ENCODE measurements at places on chromosomes 6 and 20.

GRCh38 chr6:138832182-138832581 lies 36.3 kb downstream of the ECT2L start:
- H3K36me3 ChIP-seq = no peaks in the 10 kb centered on the region
- no peak overlapping the region for H3K4me3 ChIP-seq
- H3K27me3 ChIP-seq = no peaks in the 10 kb centered on the region
- no peak overlapping the region for H3K27ac ChIP-seq

DNA sequence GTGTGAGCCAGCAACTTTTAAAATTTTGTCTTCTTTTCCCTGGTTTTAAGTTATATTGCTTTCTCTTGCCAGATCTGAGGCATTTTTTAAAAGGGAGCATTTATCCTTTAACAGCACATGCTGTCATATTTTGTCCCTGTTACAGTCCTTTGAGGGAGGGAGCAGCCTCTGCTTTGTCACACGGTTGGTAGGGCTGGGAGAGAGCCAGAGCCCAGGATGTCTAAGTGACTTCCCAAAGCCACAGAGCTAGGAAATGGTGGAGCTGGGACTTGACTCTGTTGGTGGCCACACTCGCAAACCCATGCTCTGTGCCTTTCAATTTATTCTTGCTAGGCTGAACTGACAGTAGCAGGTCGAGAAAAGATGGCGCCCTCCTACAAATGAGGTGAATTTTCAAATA lies 80.4 kb upstream of the IYD start:
- H3K4me3 ChIP-seq = no peak overlapping the region
- H3K27me3 ChIP-seq = peaks cover 32% of the 10 kb centered on the region
- H3K27ac ChIP-seq = no peak overlapping the region
- H3K36me3 ChIP-seq = no peaks in the 10 kb centered on the region
- no peaks in the 10 kb centered on the region for H3K4me1 ChIP-seq

DNA sequence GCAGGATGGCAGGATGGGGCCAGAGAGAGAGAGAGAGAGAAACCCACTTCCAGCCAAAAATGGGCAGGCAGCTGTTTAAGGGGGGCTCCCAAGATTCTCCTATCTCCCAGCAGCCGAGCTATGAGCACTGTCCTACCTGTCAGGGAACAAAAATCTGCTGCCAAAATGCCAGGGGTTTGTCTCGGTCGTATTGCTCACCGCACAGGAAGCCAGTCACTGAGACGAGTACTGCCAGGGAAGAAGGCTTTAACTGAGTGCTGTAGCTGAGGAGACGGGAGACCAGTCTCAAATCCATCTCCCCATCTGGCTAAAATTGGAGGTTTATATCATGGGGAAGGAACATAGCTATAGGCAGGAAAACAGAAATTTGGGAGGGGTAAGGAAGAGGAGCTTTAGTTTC lies 22.3 kb downstream of the GGTLC1 start:
- peaks cover 10% of the 10 kb centered on the region for H3K27me3 ChIP-seq
- H3K4me1 ChIP-seq = no peaks in the 10 kb centered on the region
- no peak overlapping the region for H3K27ac ChIP-seq
- H3K4me3 ChIP-seq = no peak overlapping the region

- peaks cover 25% of the 10 kb centered on the region for H3K36me3 ChIP-seq
- H3K27ac ChIP-seq = peak overlapping the region; percentile 89
- DNase-seq = peak; percentile 28
- H3K4me1 ChIP-seq = peaks cover 56% of the 10 kb centered on the region
- H3K4me3 ChIP-seq = peak overlapping the region; percentile 93
Measured at GRCh38 chr6:13710552-13711323, 897 bp downstream of the RANBP9 start.

- peaks cover 21% of the 10 kb centered on the region for H3K4me1 ChIP-seq
- DNase-seq = no peak
- H3K27me3 ChIP-seq = peaks cover 15% of the 10 kb centered on the region
- no peak overlapping the region for H3K4me3 ChIP-seq
- peaks cover 8% of the 10 kb centered on the region for H3K36me3 ChIP-seq
Measured at GRCh38 chr6:169559592-169559991, 142.2 kb downstream of the WDR27 start.

DNA sequence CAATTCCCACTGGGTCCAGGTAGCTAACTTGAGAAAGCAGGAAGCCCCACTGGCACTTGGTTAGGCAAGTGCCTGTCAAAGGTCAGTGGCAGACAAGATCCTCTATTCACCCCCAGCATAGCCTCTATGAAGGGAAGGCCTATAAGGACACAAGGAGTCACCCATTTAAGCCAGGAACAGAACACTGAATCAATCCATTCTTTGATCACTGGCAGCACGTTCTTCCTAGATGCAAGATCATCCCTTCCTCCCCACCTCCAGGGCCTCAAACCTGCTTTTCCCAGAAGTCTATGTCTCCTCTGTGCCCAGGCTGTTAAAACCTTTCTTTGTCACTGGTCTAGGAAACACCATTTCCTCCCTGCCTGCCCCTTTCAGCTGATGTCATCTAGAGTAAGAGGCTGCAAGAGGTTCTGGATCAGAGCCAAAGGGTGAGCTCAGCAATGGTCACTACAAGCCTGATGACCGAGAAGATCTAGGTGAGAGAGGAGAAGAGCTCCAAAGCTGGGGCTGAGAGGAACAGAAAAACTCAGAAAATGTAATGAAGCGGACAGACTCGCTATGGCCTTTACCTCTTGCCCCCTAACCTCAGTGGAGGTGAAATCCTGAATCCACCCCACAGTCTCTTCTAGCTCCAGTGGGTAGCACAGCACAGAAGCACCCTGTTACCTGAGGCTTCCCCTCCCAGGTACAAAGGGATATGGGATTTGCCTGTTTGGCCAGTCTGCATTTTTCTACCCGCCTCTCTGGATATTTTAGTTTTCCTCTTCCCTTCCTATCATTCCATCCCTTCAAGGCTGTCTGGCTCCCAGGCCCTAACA lies 1.8 kb downstream of the GTPBP2 start:
- H3K4me1 ChIP-seq = peaks cover 33% of the 10 kb centered on the region
- peak overlapping the region; percentile 36 for H3K27ac ChIP-seq
- H3K27me3 ChIP-seq = no peaks in the 10 kb centered on the region
- peaks cover 55% of the 10 kb centered on the region for H3K36me3 ChIP-seq

DNA sequence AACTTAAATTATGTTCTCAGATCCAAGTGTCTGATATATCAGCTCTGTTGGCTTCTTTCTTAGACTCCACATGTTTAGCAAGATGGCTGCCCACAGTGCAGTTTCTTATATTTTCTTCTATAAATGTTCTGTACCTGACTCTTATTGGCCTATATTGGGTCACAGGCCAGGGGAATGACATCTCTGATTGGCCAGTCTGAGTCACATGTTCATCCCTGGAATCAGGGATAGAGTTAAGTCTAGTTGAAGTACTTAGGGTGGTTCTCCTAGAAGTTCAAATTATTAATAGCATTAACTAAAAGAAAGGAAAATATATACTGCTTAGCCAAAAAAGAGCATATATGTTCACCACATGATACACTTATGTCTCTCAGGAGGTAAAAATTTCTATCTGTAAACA lies 105.3 kb upstream of the SLC22A16 start:
- DNase-seq = no peak
- H3K36me3 ChIP-seq = peaks cover 3% of the 10 kb centered on the region
- no peak overlapping the region for H3K27ac ChIP-seq
- no peaks in the 10 kb centered on the region for H3K4me1 ChIP-seq

DNA sequence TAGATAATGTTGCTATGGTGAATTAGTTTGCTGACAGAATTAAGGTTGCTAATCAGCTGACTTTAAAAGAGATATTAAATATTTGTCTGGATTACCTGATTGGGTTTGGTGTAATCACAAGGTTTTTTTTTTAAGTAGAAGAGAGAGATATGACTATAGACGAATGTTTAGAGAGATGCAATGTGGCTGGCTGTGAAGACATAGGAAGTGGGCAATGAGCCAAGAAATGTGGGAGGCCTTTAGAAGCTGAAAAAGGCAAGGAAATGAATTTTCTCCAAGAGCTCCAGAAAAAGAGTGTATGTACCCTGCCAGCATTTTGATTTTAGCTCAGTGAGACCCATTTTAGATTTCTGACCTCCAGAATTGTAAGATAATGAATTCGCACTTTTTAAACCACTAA lies 598.3 kb downstream of the PKHD1 start:
- no peaks in the 10 kb centered on the region for H3K4me1 ChIP-seq
- no peak overlapping the region for H3K4me3 ChIP-seq
- DNase-seq = no peak
- H3K27me3 ChIP-seq = no peaks in the 10 kb centered on the region
- no peaks in the 10 kb centered on the region for H3K36me3 ChIP-seq
- H3K27ac ChIP-seq = no peak overlapping the region

GRCh38 chr6:63352069-63352543 lies 32.3 kb upstream of the LGSN start:
- no peak for DNase-seq
- no peaks in the 10 kb centered on the region for H3K36me3 ChIP-seq
- H3K27ac ChIP-seq = no peak overlapping the region
- H3K27me3 ChIP-seq = peaks cover 7% of the 10 kb centered on the region
- H3K4me3 ChIP-seq = peak overlapping the region; percentile 47

- peaks cover 4% of the 10 kb centered on the region for H3K36me3 ChIP-seq
- H3K4me1 ChIP-seq = peaks cover 7% of the 10 kb centered on the region
- no peak for DNase-seq
Measured at GRCh38 chr20:25579081-25579770, 6.1 kb downstream of the NINL start.

DNA sequence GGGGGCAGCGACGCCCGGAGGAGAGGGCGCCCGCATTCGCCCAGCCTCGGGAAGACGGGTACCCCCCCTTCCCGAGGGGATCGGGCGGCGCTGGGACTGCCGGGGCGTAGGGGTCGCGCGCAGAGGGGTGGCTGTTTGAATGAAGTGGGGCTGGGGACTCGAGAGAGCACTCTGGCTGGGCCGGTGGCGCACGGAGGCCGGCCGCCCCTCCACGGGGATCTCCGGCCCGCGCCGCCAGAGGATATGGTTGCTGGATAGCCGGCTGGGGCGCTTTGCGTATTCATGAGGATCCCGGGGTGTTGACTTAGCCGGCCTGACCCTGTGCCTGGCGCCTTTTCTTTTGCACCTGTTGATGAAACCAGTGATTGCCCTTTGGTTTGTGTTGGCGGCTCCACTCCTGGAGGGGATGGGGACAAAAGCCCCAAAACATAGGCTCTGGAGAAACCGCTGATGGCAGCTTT lies 469 bp downstream of the SYNJ2 start:
- peak; percentile 26 for DNase-seq
- no peaks in the 10 kb centered on the region for H3K36me3 ChIP-seq
- peaks cover 10% of the 10 kb centered on the region for H3K27me3 ChIP-seq
- peak overlapping the region; percentile 80 for H3K27ac ChIP-seq

DNA sequence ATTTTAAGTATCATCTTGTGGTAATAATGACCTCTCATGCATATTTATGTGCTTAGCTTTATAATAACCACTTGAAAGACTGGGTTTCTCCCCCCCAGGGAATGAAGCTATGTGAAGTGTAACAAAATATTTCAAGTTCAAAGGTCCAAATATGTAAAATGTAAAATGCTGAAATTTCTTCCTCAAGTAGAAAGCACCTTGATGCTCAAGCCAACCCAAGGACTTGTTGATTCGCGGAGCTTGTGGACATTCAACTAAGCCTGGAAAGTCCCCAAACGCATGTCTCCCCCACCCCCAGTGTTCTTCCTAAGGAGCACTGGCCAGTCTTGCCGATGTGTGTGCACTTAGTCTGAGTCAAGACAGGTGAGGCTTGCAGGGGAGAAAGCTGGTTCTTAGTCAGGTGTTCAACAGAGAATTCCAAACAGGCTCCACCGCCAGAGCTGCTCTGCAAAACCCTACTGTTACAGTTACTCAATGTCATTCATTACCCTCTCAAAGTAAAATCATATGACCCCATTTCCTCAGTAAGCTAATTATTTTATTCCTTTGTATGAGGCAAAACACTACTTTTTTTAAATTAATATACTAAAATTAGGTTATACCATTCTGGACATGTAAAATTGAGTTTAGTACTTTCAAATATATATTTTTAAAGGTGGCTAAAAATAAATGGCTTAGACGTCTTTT lies 46.9 kb upstream of the QKI start:
- H3K27ac ChIP-seq = no peak overlapping the region
- H3K4me1 ChIP-seq = peaks cover 1% of the 10 kb centered on the region
- DNase-seq = no peak

GRCh38 chr20:14778875-14779274 lies 441.5 kb upstream of the FLRT3 start:
- H3K4me3 ChIP-seq = no peak overlapping the region
- H3K4me1 ChIP-seq = no peaks in the 10 kb centered on the region
- H3K36me3 ChIP-seq = no peaks in the 10 kb centered on the region
- H3K27ac ChIP-seq = no peak overlapping the region
- DNase-seq = no peak

GRCh38 chr6:56650191-56650590 lies 7.5 kb upstream of the DST start:
- no peak for DNase-seq
- no peaks in the 10 kb centered on the region for H3K4me1 ChIP-seq
- H3K27ac ChIP-seq = no peak overlapping the region
- H3K36me3 ChIP-seq = no peaks in the 10 kb centered on the region
- no peak overlapping the region for H3K4me3 ChIP-seq
- H3K27me3 ChIP-seq = peaks cover 2% of the 10 kb centered on the region

- peak within 1 kb of the TSS; percentile 85 for H3K27ac ChIP-seq
- H3K4me1 ChIP-seq = peaks cover 24% of the 10 kb centered on the region
- H3K4me3 ChIP-seq = peak within 1 kb of the TSS; percentile 85
- H3K36me3 ChIP-seq = peaks cover 5% of the 10 kb centered on the region
- no peak for DNase-seq
Measured at GRCh38 chr20:33662172-33662571, at the start of gene C20orf144. Gene C20orf144, plus strand, starts transcription at chr20:33662327. Its CDS starts 19 bp downstream, at chr20:33662346.

DNA sequence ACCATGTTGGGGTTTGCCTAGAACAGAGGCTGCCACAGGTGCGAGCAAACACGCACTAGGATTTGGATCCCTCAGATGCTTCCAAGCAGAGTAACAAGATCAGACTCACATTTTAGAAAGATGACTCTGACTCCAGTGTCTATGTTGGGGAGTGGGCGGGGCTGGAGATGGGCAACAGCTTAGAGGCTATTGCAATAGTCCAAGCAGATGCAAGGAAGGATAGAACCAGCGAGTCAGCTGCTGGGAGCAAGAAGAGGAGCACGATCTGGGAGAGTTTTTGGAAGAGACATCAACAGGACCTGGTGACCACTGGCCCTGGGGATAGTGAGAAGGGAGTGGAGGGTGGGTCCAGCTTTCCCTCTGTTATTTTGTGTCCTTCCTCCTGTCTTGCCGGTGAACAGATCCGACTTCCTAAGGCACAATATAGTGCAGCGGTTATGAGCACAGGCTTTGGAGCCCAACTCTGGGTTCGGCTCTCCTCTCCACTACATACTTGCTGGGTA lies 52.7 kb downstream of the FGD2 start:
- H3K36me3 ChIP-seq = no peaks in the 10 kb centered on the region
- H3K4me1 ChIP-seq = peaks cover 15% of the 10 kb centered on the region
- no peaks in the 10 kb centered on the region for H3K27me3 ChIP-seq
- no peak overlapping the region for H3K4me3 ChIP-seq

GRCh38 chr20:1533059-1533458 lies 24.4 kb downstream of the SIRPD start:
- peaks cover 4% of the 10 kb centered on the region for H3K27me3 ChIP-seq
- no peak overlapping the region for H3K4me3 ChIP-seq
- DNase-seq = no peak

GRCh38 chr20:25296094-25297093 lies 48.5 kb downstream of the PYGB start:
- H3K36me3 ChIP-seq = peaks cover 4% of the 10 kb centered on the region
- peaks cover 2% of the 10 kb centered on the region for H3K4me1 ChIP-seq
- no peaks in the 10 kb centered on the region for H3K27me3 ChIP-seq
- H3K27ac ChIP-seq = no peak overlapping the region
- no peak for DNase-seq
- no peak overlapping the region for H3K4me3 ChIP-seq

GRCh38 chr20:47594157-47594556 lies 92.5 kb downstream of the NCOA3 start:
- H3K36me3 ChIP-seq = peaks cover 60% of the 10 kb centered on the region
- DNase-seq = no peak
- H3K27me3 ChIP-seq = no peaks in the 10 kb centered on the region
- peaks cover 26% of the 10 kb centered on the region for H3K4me1 ChIP-seq

GRCh38 chr6:89495961-89496535 lies 63.1 kb downstream of the ANKRD6 start:
- H3K27me3 ChIP-seq = peaks cover 12% of the 10 kb centered on the region
- no peaks in the 10 kb centered on the region for H3K4me1 ChIP-seq
- no peaks in the 10 kb centered on the region for H3K36me3 ChIP-seq
- DNase-seq = no peak
- no peak overlapping the region for H3K4me3 ChIP-seq

Measured in activated T-helper 2 cell treated with anti-CD3 and anti-CD28 coated beads, Interferon-gamma antibody, Interleukin-2, Interleukin-4, amounts not matched to agents 10 μg/mL and 5 μg/mL and 100 μg/mL, durations not matched to agents 14 hours and 24 hours and 36 hours (primary cell).